ENCODE measurements at places on chromosomes 3 and 15. TPM values are rescaled to one million over a fixed set of nuclear protein-coding genes. Genes with fewer than 3 reads are reported as not detected.

- peaks cover 14% of the 10 kb centered on the region for H3K4me1 ChIP-seq
- peak overlapping the region; percentile 13 for H3K27ac ChIP-seq
- no peak overlapping the region for H3K4me3 ChIP-seq
- no peaks in the 10 kb centered on the region for H3K27me3 ChIP-seq
- no peak for DNase-seq
Measured at GRCh38 chr3:188584958-188585689, 431.2 kb downstream of the LPP start.

DNA sequence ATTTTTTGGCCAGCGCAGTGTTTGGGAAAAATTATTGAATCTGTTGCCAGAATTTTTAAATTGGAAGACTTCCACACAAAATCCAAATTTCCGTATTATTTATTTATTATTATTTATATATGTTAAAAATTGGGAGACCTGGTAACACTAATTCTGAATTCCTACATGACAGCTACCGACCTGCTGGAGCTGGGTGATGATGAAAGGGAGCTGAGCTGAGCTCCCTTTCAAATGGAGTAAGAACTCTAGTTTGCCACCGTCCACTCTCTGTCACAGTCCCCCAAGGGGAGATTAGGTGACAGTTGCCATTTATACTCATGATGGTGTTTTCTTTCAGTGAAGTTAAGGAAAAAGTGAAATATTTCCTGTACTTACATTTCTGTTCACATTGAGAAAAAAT, 1.4 kb downstream of the CRTC3 start:
- peaks cover 3% of the 10 kb centered on the region for H3K27me3 ChIP-seq
- H3K4me3 ChIP-seq = peak overlapping the region; percentile 95
- DNase-seq = no peak

GRCh38 chr15:39381517-39381916, 199.4 kb upstream of the THBS1 start:
- H3K36me3 ChIP-seq = no peaks in the 10 kb centered on the region
- peaks cover 3% of the 10 kb centered on the region for H3K27me3 ChIP-seq
- H3K27ac ChIP-seq = no peak overlapping the region
- no peak overlapping the region for H3K4me3 ChIP-seq
- no peak for DNase-seq

DNA sequence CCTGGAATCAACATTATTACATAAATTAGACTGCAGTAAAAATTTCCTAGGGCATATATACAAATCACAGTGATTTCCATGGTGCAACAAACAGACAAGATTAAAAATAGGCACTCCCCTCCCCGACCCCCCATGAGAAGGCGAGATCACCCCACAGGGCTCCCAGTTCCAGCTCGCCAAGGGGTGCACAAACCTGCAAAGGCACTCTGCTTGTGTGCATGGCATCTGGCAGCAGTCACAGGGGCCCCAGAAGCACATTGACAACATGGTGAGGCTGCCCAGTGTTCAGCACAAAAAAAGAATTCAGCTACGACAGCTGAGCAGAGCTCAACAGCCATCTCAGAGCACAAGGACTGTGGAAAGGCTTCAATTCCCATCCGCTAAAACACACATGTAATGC, 19.2 kb upstream of the CERS3 start:
- DNase-seq = no peak
- no peak overlapping the region for H3K27ac ChIP-seq
- H3K36me3 ChIP-seq = peaks cover 4% of the 10 kb centered on the region
- H3K4me1 ChIP-seq = no peaks in the 10 kb centered on the region
- no peak overlapping the region for H3K4me3 ChIP-seq

GRCh38 chr3:98613616-98614015, 20.2 kb upstream of the CPOX start:
- H3K4me1 ChIP-seq = no peaks in the 10 kb centered on the region
- H3K4me3 ChIP-seq = no peak overlapping the region
- H3K27me3 ChIP-seq = no peaks in the 10 kb centered on the region
- no peak overlapping the region for H3K27ac ChIP-seq

- H3K4me1 ChIP-seq = no peaks in the 10 kb centered on the region
- DNase-seq = no peak
- H3K27ac ChIP-seq = no peak overlapping the region
Measured at GRCh38 chr3:78098367-78098766, 1058.5 kb downstream of the ROBO2 start.

DNA sequence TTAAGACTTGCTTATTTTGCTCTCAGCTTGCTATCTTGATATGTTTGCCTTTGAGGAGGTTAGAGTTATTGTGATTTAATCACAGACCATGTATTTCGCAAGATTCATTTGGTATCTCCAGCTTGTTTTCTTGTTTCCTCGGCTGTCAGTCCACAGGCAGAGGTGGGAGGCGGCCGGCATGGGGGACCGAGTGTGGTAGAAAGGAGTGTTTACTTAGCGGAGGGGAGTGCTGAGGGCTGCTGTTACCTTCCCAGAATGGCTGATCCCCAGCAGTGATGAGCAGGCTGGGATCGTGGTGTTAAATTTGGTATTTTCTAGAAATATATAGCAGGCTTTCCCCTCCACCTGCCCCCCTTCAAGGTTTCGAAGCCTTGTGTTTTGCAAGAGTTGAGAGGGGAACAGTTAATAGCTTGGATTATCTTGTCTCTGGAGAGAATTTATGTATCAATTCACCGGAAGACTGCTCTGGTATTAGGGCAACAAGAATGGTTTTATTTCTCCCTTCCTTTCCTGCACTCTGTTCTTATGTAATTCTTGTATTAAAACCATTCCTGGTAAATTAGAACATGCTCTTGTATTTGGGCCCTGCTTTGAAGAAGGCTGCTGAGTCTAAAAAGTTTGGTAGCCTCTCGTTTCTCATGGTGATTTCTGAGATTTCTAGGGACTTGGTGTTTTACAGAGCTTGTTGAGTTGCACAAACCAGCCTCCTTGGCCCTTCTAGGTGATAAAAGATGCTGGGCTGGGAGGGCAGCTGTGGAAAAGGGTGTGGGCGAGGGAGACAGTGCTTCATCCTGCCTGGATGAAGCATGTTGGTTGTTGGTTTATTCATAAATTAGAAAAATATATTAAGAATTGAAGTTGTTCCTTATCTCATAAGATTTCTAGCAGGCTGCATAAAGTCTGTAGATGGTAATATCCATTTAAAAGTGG, 151.4 kb downstream of the IGF1R start:
- H3K4me1 ChIP-seq = peaks cover 84% of the 10 kb centered on the region
- H3K36me3 ChIP-seq = no peaks in the 10 kb centered on the region
- H3K4me3 ChIP-seq = peak overlapping the region; percentile 84
- DNase-seq = no peak

- H3K36me3 ChIP-seq = no peaks in the 10 kb centered on the region
- no peak overlapping the region for H3K4me3 ChIP-seq
- H3K27ac ChIP-seq = no peak overlapping the region
- no peak for DNase-seq
Measured at GRCh38 chr3:178454726-178455125, 81.5 kb upstream of the KCNMB2 start.

DNA sequence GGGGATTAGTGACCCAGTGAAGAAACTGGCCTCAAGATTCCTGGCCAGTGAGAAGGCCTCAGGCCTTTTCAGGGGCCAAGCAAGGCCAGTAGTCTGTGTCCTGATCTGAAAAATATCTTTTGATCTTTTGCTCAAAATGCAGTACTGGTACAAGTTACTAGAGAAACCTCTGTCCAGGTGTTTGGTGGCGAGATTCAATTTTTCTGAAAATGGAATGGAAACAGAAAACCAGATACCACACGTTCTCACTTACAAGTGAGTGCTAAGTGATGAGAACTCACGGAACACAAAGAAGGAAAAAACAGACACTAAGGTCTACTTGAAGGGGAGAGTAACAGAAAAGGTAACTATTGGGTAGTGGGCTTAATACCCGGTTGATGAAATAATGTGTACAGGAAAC, 463.4 kb downstream of the ZIC1 start:
- H3K4me3 ChIP-seq = no peak overlapping the region
- no peak overlapping the region for H3K27ac ChIP-seq
- peaks cover 10% of the 10 kb centered on the region for H3K4me1 ChIP-seq
- H3K27me3 ChIP-seq = peaks cover 3% of the 10 kb centered on the region
- H3K36me3 ChIP-seq = no peaks in the 10 kb centered on the region
- DNase-seq = no peak

The PIK3R4 gene
- 24.7 TPM for total RNA-seq

The CTXN2 gene
- not detected for total RNA-seq

The TEX55 gene
- total RNA-seq = not detected

The IGSF10 gene
- 10.8 TPM for total RNA-seq

The C2CD4A gene
- total RNA-seq = 1.7 TPM

The ARNT2 gene
- total RNA-seq = 22.4 TPM

The HCN4 gene
- total RNA-seq = 3.8 TPM

The RHOV gene
- 19.3 TPM for total RNA-seq

The PCBP4 gene
- total RNA-seq = 91.9 TPM

Measured in type B pancreatic cell (in vitro differentiated cells).